Esophagus squamous epithelium (tissue), 5 donors: ENCODE measurements at places on chromosomes 2 and 18.
A peak's percentile ranks its signal among the peaks of the same experiment; 100 is the strongest.

GRCh38 chr18:42275138-42275535 is 320.1 kb downstream of the PIK3C3 start:
- no peak for DNase-seq

DNA sequence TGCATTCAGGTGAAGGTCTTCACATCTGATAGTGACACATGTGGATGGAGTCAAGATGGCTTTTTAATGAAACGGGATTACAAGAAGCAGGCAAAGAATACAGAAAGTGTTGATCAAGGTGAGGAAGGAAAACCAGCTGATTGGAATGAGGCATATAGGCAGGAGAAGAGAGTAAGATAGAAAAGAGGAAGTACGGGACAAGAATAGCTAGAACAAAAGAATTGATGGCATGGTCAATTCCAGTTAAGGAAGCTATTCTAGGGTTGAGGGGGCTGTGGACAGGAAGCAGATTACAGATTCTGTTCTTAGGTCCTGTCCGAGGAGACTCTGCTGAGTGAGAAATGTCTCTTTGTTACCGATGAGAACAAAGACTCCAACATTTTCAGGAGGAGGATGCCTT is 13.2 kb upstream of the NCK2 start:
- DNase-seq: no peak

DNA sequence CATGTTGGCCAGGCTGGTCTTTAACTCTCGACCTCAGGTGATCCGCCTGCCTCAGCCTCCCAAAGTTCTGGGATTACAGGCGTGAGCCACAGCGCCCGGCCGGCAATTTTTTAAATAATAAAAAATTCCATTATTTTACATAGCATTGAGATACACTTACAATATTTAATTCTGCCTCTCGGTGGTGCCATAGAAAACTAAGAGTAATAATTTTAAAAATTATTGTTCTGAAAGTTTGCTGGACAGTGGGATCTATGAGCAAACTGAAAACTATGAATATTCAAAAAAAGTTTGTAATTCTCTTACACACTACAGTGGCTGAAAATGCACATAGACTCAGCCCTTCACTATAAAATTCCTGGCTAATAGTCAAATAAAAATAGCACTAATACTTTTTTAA is 90.9 kb upstream of the STON1 start:
- no peak for DNase-seq

DNA sequence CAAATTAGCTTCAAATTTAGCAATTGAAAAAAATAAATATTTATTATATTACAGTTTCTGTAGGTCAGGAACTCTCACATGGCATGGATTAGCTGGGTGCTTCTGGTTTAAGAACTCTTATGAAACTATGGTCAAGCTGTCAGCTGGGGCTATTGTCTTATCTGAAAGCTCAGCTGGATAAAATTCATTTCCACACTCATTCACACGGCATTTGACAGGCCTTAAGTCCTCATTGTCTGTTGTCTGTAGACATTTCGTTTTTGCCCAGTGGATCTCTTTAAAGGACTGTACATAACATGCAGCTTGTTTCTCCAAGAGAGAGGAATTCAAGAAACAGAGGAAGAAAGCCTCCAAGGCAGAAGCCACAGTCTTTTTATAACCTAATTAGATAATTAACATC is 1556.8 kb upstream of the SLC39A10 start:
- no peak for DNase-seq

- no peak for DNase-seq
These were observed 87.2 kb downstream of the SLC5A7 start for GRCh38 chr2:108073415-108074072.

DNA sequence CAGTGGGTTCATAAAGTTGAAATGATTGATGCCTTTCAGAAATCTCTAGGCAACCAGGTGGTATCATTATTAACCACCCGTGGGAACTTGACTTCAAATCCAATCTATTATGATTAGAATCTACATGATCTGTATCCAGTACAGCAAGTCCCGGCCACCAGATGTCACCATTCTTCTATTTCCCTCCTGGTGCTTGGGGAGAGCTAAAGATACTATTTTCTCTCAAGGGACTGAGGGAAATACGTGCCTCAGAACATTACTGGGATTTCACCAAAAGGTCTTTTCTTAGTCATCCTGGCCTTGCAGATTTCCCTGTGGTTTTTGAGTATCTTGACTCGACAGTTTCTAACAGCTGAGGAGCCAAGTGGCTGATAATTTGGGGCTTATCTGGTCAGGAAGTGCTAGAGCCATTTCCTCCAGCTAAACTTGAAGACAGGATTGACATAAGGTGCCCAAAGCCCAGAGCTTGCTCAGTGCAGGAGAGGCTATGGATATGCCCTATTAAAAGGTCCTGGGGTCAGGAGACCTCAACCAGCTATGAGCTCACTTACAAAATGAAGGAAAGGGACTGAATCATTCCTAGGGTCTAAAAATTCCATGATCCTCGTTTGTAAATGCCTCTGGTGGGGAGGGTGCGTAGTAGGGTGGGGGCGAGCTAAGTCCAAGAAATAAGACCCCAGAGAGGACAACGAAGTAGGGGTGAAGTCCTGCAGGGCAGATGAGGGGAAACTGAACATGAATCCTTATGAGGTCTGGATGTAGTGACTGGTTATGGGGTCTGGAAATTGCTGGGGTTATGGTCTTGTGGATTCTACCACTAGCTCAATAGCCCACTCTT is 135.4 kb upstream of the MGAT5 start:
- peak; percentile 42 for DNase-seq

GRCh38 chr2:181266614-181267013 is 190.6 kb upstream of the ITGA4 start:
- no peak for DNase-seq
